Stimulated activated CD8-positive, alpha-beta memory T cell treated with anti-CD3 and anti-CD28 coated beads, Interleukin-4, amount 100 ng/mL, for 4 hours (primary cell): ENCODE measurements at places on chromosomes 5 and 9.

- DNase-seq: no peak
These were observed 50.7 kb downstream of the P4HA2 start for GRCh38 chr5:132176987-132177386.

DNA sequence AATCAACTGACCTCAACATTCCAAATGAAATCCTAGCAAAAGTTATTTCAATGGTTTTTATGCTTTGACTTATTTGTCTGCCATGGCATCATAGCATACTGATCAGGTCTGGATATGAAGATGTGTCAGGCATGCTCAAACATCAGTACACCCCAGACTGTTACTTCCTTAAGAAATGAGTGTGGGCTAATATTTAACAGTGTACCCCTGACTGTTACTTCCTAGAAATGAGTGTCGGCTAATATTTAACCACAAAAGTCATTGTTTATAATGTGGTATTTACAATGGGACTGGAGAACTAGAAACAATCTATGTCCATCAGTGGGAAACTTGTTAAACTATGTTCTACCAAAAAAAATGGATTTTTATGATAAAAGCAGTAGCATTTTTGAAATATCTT is 38.1 kb upstream of the HNRNPA0 start:
- no peak for DNase-seq

DNA sequence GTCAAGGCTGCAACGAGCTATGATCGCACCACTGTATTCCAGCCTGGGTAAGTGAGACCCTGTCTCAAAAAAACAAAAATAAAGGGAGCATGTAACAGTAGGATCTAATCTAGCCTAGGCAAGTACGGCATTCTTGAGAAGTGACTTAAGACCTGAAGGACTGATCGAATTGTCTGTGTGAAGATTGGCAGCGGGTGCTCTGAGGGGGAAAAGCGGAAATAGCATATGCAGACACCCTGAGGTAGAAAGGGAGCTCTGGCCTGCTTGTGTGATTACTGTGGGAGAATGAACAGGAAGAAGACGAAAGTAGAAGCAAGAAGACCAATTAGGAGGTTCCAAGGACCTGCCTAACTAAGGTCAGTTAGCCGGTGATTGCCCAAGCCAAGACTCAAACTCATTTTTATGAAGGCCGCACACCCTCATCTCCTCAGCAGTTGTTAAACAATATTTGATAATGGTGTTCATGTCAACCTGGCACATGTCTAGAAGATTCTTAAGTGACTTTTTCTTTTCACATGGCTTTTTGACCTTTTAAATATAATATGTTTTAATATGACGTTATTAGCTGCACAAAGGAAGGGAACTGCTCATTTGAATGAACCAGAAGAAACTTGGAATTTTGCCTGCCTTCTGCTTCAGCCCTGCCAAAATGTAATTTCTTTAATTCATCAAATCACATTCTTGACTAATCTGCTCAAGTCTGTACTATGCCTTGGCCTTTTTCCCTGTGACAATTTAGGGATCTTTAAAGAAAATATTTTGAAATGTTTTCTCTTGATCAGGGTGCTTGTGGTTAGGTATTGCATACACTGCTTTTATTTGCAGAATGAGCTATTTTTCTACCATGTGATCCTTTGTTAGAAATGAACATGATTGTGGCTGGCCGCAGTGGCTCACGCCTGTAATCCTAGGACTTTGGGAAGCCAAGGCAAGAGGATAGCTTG is 289.2 kb upstream of the DMRT1 start:
- no peak for DNase-seq

DNA sequence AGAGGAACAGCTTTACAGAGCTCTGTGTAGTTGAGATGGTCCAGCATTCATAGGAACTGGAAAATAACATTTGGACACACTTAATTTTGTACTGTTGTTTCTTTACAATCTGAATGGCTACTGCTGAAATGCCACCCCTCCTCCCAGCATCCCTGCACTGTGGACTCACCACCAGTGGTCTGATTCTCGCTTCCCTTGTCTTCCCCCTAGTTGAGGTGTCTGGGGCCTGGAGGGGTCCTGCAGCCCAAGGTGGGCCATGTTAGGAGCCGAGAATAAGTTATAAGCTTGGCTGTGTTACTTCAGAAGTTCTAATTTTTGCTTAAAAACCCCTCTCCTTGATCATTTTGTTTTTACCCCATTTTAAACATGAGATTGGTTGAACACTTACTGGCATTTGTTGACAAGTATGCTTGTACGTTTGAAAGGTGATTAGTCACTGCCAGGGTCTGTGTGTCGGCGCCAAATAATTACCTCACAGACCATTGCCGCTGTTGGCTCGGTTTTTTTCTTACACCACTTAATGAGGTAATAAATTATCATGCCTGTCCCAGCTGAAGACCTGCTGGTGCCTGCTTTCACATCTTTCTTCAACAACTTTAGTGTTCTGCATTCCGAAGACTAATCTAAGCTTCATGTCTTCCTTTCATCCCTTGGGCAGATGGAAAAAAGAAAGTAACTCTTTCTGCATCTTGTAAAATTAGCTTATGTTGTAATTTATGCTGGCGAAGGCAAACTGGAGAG is 65.8 kb downstream of the MCCC2 start:
- DNase-seq: no peak

GRCh38 chr5:58412081-58412480 is 47.8 kb downstream of the PLK2 start:
- no peak for DNase-seq

DNA sequence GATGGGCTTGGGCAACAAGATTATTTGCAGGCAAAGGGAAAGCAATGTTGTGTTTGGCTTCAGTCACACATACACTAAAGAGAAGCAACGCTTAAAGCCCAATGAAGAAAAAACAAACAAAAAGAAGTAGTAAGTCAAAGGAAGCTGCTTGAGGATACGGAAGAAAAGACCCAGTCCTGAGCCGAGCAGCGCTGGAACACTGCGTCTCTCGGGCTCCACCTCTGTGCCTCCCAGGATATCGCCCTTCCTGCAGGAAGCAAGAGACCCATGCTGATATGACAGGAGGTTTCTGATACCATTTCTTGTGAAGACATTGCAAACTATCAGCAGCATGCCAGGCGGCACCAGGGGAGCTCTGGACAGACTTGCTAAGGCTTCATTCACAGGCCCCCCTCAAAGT is 9.9 kb downstream of the GNAQ start:
- DNase-seq: no peak

- DNase-seq: peak; percentile 17
These were observed 24.9 kb upstream of the SH3PXD2B start for GRCh38 chr5:172479034-172479783.

DNA sequence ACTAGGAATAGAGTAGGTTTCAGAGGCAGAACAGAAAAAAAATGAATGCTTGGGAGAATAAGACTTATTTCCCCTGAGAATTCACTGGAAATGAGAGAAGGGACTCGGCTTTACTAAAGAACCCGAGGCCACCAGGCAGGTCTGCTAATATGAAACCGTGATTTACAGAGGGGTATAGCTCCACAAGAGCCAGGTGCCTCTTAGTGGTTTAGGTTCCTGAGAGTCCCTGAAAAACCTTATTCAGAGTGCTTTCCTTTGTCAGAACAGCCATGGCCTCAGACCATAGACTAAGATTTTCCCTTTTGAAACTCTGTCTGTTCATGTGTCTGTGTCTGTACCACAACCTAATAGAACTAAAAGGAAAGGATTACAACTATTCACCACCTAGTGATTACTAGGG is 35.9 kb upstream of the PUM3 start:
- no peak for DNase-seq

DNA sequence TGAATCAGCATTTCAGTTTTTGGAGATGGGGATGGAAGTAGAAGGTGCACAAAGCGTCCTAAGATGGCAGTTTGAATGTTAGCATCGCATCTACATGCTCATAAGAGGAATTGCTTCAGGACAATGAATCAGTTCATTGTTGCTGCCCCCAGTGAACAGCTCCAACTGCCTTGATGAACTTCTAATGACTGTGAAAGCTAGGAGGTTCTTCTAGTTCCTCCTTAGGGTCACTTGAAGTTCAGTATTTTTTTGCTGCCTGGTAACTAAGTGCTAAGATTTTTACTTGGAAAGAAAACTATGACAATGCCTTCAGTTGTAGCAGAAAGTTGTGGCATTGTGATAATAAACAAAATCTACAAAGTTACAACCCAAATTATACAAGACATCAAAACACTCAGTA is 271.6 kb downstream of the RAB3C start:
- no peak for DNase-seq

DNA sequence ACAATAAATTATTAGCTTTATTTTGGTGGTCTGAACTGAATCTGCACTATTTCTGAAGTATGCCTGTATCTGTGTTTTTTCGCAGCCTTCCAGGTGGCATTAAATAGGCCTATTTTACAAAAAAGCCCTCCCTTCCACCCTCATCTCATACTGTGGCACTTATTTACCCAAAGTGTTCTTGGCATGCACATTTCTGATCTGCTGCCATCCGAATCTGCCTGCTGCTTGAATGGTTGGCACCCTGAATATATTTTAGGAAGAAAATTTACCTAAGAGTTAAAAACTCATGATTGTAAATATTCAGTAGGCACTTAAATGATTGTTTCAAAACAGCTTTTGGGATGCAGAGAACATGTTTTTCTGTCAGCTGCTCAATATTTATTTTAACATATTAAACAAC is 150.1 kb downstream of the SLC28A3 start:
- DNase-seq: no peak

DNA sequence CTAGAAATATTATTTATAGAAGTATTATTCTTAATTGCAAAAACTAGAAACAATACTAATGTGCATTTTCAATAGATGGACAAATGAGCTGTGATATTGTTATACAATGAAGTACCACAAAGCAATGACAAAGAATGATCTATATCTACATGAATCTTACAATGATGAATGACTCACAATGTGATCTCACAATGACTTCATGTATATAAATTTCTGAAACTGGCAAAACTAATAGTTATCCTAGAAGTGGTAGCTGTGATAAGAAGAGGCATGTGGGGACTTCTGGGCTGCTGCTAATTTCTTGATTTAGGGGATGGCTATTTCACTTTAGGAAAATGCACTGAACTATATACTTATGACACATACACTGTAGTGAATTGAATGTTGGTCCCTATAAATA is 396.0 kb upstream of the ZNF608 start:
- DNase-seq: no peak

- no peak for DNase-seq
These were observed 150.3 kb downstream of the UNC13B start for GRCh38 chr9:35311891-35312639.

DNA sequence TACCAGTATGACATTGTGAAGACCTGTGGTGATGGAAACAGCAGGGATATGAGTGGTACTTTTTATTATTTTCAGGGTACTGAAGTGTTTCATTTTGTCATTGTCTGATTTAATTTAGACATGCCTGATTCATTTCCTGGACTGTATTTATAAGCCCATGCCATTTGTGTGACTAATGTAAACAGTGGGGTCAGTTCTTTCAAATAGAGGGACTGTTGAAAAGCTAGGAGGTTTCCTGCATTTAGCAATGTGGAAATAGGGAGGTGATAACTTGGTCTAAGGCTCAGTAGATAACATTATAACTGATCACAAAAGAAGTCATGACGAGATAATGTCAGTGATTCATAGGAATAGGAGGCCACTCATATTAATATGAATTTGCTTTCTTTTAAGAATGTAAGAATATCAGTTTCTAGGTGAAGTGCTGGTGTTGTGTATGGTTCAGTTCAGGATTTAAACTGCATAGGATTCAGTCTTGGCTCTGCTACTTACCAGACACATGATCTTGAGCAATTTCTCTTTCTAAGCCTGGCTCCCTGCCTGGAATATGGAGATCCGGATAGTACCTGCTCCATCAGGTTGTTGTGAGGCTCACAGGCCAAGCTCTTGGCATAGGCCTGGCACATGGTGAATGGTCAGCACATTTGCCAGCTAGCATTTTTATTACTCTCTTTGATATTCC is 7.5 kb downstream of the RASGRF2 start:
- DNase-seq: no peak

DNA sequence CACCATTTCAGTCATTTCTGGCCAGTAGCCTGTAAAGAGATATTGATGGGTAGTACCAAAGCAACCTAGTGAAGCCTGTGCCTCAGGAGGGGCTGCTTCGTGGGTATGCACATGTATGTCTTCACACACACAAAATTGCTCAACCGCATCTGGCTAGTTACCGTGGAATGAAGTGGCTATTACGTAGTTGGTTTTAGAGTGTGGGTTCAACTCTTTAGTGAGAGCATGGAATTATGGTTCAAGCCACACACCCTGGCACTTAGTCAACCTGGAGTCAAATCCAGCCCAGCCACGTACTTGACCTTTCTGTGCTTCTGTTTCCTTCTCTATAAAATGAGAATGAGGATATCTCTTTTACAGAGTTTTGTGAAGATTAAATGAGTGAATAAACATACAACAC is 174.9 kb downstream of the TTC39B start:
- DNase-seq: no peak

DNA sequence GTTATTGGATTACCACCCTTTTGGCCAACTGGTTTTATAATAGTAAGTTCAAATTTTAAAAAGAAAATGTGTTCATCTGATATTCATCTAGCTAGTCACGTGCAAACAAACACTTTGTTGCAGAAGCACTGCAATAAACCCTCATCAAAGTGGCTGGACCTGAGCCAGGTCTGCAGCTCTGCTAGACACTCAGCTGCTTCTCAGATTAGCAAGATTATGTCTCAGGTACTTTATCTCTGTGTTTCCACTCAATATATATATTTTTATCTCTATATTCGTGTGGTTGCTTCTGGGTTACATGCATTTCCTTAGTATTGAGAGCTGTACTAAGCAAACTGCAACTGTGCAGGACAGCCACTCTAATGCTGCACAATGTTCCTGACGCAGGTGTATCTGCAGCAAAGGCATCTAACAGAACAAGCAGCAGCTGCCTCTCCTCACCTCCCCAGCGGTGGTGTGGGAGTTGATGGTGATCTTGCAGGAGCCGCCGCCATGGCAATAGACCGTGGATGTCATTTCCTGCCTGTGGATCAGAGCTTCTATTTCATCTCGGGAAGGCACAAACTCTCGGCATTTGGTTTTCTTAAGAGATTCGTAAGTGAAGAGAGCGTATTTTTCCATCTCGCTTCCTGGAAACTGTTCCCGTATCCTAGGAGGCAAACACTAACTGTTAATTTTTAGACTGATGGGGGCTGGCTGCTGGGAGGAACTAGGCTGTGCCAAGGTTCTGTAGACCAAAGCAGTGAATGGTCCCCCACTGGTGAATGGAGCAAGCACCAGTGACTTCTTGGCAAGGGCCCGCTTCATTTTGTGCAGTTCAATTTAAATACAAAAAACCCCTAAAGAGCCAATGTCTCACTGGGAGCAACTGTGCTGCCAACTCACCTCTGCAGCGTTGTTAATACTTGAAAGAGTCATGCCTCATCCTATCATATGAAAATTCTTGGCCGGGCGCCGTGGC is 56.7 kb upstream of the RETREG1 start:
- no peak for DNase-seq

- no peak for DNase-seq
These were observed 347.0 kb downstream of the NTRK2 start for GRCh38 chr9:85016384-85017006.
